ENCODE measurements at places on chromosomes 7 and 10.
A peak's percentile ranks its signal among the peaks of the same experiment; 100 is the strongest.

DNA sequence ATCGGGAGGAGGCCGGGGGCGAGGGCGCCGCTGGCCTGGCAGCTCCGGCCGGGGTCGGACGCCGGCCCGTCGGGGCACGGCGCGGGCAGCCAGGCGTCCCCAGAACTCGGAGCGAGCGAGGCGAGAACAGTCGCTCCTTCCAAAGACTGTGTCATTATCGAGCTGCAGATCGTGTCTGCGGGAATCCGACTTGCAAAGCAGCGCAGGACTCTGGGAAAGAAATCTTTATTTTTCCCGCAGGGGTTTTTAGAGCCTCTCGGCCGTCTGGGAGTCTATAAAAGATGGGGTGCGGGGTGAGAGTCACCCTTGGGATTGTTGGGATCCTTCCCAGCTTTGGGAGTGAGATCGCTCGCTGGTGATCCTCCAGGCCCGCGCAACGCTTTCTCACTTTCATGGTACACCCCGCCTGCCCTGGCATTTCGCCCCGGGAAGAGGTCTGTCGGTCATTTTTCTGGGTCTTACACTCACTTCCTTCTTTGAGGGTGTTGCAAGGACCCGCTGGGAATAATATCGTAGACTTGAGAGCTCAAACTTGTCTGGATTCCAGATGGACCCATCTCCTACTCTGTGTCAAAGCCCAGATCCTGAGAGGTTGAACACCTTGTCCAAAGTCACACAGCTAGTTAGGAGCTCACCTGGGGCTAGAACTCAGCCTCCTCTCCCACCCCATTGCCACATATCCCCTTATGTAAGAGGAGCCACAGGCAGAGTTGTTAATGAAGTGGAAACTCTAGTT is 1.0 kb downstream of the UBTD1 start:
- DNase-seq, result peak; percentile 62

DNA sequence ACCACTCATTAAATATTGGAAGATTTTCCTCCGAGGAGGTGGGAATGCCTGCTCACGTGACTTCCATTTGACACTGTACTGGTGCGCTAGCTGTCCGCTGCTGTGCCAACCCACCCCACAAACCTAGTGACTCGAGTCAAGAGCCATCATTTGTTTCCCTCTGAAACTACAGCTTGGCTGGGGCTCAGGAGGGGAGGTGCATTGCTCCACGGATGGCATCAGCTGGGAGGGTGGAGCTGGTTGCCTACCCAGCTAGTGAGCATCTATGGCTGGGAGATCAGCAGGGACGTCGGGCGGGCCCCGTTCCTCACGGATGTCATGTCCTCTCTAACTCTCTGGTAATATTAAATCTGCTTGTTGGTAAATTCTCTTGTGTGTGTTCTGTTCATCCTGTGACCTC is 9.5 kb upstream of the FOXL3 start:
- DNase-seq, result no peak

GRCh38 chr10:101912561-101913179 is 69.1 kb upstream of the KCNIP2 start:
- no peak for DNase-seq

DNA sequence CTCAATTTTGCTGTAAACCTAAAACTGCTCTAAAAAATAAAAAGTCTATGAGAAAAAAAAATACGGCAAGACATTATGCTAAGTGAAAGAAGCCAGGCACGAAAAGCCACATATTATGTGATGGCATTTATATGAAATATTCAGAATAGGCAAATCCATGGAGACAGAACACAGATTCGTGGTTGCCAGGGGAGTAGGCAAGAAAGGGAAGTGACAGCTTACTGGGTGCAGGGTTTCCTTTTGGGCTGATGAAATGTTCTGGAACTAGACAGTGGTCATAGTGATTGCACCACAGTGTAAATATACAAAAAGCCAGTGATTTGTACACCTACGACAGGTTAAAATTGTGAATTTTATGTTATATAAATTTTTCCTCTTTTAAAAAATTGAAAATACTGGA is 41.3 kb upstream of the GLI3 start:
- no peak for DNase-seq

DNA sequence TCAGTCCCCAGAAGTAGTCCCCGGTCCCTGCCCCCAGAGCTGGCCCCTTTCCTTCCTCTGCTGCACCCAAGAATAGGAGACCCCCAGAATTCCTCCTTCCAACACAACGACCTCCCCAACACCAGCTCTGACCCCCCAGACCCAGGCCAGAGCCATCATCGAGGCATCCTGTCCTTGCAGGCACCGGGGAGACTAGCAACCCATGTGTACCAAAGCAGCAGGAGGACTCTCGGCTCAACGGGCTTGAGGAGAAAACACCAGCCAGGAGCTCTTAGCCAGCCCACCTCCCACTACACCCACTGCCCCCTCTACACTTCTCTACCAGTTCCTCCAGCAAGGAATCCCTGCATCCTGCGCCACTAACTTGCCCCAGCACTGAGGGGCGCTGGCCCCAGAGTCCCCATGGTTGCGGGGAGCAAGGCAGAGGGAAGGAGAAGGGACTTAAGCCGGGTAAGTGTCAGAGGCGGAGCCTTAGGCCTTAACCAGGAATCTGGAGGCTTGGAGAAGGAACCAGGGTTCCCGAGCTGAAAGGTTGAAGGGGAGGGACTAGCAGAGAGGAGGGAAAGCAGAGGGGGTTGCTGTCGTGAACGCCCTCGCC is 3.9 kb downstream of the GRID1 start:
- no peak for DNase-seq
